Cortex of kidney (tissue), 1 donor: ENCODE measurements at places on chromosomes 3 and 15.

DNA sequence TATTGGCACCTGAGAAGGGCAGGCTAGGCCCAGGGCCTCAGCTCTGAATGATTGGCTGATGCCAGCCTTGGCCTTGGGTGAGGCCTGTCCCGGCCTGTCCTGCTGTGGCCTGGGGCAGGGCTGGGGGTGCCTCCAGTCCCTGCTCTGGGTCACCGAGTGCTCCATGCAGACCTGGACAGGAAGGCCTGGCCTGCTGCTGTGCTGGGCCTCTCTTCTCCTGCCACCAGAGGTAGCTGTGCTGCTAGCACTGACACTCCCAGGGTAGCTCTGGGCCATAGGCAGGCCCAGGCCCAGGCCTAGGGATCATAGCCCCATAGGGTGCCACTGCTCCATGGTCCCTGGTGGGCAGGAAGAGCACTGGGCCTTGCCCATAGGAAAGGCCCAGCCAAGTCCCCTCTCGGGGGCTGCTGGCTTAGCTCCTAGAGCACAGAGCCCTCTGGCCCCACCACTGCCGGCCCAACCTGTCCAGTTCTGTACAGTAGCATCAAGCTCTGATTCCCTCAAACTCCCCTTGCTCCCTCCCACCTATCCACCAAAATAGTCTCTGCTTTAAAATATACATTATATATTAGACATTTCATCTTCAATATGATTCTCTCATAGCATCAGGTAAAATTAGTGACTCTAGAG, 18.2 kb downstream of the ABTB1 start:
- DNase-seq = no peak

GRCh38 chr15:35991386-35991785, 445.4 kb upstream of the DPH6 start:
- DNase-seq = no peak

- no peak for DNase-seq
These were observed 23.8 kb downstream of the ZNF654 start for GRCh38 chr3:88082854-88083253.

DNA sequence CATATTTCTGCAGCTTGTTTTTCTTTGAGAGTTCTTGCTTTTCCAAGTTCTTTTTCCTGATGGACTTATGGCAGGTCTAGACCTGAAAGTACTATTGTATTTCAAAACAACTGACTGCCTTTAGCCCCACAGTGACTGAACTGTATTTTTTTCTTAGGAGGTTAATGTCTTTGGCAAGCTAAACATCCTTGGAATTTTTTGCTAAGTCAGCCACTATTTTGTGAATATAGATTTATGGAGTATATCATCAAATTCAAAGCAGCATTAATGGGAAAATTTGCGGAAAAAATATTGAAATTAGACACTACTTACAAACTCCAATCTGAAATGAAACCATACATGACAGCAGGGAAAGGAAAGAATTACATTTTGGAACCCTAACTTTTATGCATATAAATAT, 8.6 kb downstream of the PIK3CA start:
- no peak for DNase-seq

DNA sequence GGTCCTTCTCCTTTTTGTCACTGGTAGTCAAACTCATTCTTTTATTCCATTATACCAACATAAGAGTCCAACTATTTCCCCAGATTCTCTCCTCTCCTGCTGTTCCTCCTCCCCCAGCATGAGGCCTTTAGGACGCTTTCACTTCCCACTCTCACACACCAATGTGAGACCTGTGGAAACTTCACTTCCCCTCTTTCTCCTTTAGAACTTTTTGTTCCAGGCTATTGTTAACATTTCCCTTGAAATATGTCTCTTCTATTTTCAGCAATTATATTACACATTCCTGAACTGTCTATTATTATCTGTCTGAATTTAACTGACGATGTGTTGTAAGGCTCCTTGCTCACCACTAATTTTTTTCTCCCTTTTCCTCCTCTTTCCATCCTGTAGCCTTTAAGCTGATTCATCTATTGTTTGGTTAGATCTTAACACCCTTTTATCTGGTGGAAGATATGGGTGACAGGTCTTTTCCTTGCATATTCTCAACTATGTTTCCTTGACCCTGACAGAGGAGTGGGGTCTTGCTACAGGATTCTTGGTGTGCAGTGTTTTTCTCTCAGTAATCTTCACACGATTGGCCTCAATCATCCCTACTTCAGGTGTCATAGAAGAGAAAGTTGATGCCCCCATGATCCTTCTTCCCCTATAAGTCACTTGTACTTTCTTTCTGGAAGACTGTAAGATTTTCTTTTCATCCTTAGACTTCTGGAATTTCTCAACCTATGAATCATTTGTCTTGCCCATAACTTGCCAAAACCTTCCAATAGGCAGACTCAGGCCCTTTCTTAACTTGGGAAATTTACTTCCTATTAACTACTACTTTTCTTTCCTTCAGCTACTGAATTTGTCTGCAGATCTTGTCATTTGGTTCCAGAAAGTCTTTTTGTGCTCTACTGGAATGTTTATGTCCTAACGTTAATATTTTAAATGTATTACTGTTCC, 5.9 kb downstream of the CYP19A1 start:
- no peak for DNase-seq

- DNase-seq = no peak
These were observed 253.0 kb upstream of the NSMCE3 start for GRCh38 chr15:29522373-29523276.
